T-helper 9 cell (primary cell): ENCODE measurements at places on chromosomes 11 and 22.

DNA sequence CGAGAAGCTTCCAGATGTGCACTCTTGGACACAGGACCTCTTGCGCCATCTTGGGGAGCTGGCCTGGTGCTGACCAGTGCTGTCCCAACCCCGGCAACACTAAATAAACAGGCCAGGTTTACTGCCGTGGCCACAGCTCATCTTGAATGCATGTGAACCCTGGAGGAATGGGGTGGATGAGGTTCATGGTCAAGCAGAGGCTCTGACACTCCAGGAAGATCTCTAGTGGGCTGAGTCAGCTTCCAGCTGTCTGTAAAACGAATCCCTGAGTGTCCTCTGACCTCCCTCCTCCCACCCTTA, 51.8 kb downstream of the ALX4 start:
- DNase-seq = no peak

- DNase-seq = no peak
Observed at GRCh38 chr11:117230286-117230961, 1.4 kb downstream of the PCSK7 start.

- DNase-seq = no peak
Observed at GRCh38 chr11:46504817-46505613, 88.8 kb downstream of the AMBRA1 start.

DNA sequence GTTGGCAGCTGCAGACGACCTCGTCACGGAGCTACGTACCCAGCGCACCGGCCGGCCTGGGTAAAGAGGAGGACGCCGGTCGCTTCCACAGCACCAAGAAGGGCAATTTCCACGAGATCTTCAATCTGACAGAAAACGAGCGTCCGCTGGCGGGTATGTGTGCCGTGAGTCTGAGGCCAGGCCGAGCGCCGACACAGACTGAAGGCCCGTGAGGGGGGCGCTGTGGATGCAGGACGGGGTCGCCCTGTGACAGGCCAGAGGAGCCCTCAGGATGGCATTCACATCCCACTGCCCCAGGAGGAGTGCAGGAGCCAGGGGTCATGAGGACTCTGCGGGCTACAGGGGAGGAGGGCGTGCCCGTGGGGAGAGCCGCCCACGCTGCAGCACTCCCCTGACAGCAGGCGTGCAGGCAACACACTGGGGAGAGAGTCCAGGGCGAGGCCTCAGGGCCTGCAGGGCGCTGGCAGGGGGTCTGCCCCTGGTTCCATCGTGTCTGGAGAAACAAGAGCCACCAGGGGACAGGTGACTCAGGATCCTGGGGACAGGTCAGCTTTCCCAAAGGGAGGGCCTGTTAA, 53.6 kb downstream of the GRAMD4 start:
- peak; percentile 10 for DNase-seq

DNA sequence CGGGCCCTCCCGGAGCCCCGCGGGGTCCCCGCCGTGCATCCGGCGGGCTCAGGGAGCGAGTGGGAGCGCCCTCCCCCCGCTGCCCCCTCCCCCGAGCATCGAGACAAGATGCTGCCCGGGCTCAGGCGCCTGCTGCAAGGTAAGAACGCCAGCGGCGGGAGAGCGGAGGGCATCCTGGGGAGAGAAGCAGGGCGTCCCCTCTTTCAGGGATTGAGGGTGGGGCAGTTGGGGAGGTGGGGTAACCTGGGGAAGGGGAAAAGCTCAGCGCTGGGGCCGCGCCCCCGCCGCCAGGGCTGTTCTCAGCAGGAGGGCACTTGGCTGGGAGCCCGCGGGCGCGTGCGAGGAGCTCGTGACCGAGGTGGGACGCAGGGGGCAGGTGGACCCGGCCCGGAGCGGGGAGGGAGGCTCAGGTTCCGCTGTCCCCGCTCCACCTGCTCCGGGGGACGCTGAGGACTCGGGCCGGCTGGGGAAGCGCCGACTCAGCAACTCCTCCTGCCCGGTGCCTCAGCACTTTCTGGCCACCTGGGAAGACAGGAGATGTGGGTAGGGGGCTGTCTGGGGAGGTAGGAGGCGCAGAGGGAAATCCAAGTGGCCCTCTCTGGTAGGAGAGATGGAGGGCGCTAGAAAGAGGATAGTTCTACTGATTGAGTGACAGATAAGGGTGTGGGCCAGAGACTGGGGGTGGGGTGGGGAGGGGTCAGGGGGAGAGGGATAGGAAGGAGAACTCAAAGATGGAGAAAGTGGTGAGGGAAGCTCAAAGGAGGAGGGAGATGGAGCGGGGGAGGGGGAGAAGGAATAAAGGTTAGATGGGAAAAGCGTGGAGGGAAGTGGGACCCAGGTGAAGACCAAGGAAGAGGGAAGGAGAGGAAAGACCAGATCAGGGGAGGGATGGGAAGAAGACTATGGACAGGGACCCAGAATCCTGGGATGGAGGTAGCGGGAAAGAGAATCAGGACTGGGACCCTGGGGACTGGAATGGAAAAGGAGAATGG, 726 bp downstream of the RTN4RL2 start:
- no peak for DNase-seq

GRCh38 chr11:66715346-66716085, 13.5 kb downstream of the SPTBN2 start:
- no peak for DNase-seq

DNA sequence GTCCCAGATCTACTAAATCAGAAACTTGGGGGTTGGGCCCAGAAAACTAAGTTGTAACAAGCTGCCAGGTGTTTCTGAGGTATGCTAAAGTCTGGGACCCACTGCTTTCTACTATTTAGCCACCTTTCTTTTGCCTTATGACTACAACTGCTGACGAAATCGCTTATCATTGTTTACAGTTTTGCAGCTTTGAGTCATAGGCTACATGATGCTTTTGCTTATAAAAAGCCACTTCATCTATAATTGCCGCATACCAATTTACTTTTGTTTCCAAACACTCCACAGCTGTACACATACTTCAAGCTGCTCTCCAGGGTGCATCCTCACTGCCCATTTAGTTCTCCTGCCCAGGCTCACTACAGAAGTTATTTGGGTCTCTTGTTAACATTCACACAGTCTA, 144.7 kb downstream of the ENTHD1 start:
- DNase-seq = no peak

DNA sequence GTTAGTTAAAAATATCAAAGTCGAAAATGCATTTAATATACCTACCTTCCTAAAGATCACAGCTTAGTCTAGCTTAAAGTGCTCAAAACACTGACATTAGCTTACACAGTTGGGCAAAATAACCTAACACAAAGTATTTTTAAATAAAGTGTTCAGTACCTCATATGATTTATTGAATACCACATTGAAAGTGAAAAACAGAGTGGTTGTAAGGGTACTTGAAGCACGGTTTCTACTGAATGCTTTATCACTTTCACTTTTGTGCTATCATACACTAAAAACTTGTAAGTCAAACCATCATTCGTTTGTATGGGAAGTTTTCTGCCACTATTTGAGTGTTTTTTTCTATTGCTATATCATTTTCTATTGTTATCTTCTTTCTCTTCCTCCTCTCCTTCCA, 36.6 kb downstream of the ZBTB44 start:
- DNase-seq = no peak
